Stimulated activated CD4-positive, alpha-beta T cell treated with anti-CD3 and anti-CD28 coated beads, Interleukin-4, amount 100 ng/mL, for 4 hours (primary cell): ENCODE measurements at places on chromosomes 3 and 15.
A peak's percentile ranks its signal among the peaks of the same experiment; 100 is the strongest.

DNA sequence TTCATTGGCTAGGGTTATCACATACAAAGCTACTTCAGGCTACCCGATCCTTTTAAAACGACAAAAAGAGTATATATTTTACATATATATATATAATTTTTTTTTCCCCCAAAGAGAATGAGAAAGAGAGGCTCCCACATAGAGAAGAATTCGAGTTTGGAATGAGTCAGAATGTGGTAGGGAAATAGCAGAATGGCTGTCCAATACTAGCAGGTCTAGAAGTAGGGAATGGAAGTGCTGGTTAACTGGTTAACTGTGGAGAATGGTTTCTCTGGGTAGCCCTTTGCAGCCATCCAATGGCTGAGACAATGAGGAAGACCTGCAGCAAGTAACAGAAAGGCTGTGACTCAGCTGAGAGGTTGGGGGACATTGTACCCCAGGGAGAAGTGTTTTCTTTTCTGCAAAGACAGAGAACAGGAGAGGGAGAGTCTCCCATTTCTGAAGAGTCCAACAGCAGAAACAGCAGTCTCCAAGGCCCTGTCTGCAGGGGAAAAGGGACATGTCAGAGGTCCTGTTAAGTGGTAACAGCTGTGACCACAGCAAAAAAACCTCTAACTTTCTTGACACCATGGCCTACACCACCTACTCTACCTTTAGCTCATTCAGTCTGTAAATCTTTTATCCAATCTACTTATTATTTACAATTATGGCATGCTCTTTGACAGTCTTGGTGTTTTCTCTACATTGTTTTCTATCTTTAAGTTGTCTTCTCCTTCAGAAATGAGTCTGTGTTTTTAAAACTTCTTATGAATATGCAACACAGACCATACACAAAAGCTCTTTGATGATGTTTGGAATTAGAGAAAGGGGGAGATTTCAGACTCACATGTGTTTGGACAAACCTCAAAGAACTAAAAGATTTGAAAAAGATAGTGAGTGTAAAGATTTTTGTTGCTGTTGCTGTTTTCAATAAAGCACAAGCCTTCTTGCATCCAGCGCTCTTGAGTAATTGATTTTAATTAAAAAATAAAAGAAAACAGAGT, 116.1 kb upstream of the SLC7A14 start:
- DNase-seq: no peak

GRCh38 chr3:45795882-45796765, at the start of gene SLC6A20:
Gene SLC6A20, minus strand, starts transcription at chr3:45796536. Its CDS starts 117 bp downstream, at chr3:45796419.
- peak; percentile 5 for DNase-seq

DNA sequence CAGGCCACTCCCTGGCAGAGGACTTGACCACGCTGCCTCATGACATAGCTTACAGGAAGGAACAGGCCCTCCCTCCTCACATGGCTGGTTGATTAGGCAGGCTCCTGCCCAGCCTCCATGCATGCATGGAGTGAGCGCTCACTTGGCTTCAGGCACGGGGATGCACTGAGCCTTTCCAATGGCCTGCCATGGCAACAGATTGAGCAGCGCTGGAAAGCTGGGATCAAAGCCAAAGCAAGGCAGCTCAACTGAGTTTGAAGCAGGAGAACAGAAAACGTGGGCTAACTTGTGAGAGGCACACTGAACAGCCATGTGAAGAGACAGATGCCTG, 5.9 kb upstream of the GRAMD2A start:
- DNase-seq: no peak

- DNase-seq: no peak
Observed at GRCh38 chr3:156718622-156719306, 44.4 kb downstream of the TIPARP start.

- no peak for DNase-seq
Observed at GRCh38 chr3:58072763-58073130, 64.5 kb downstream of the FLNB start.

GRCh38 chr3:138332472-138333073, 2.9 kb upstream of the NME9 start:
- DNase-seq: no peak

GRCh38 chr3:10286596-10287295, 6.0 kb downstream of the GHRL start:
- no peak for DNase-seq

DNA sequence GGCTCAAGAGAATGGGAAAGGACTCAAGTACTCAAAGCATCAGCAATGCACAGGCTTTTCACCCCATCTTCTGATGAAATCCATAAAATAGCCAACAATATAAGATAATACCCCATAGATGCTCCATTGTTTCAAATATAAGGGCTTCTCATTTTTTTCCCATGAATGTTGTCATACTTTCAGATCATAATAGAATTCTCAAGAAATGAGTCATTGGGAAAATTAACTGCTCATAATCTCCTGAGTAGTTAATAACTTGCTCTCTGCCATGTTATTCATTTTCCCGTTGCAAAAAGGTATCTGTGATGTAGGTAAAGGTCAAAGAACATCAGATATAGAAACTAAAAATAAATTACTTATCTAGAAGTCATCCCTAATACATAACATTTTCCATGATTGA, 121.9 kb downstream of the NSUN3 start:
- no peak for DNase-seq

GRCh38 chr3:112351036-112351435, 18.1 kb downstream of the CD200 start:
- no peak for DNase-seq

DNA sequence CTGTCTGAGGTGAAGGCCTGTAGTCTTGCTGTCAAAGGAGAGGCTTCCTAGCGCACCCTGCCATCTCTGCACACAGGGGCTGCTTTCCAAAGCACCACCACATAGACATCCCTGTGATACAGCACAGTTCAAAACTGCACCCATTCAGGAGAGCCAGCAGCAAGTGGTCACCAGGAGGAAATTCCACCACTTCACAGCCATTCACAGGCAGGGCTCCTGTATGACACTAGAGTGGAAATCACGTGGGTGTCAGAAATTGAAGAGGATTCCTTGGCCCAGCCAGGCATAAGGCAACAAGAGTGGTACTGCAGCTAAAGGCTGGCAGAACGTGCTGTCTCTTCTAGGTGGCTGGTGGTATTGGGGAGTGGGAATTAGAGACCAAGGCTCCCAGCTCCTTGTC, 102.8 kb downstream of the RFTN1 start:
- no peak for DNase-seq

DNA sequence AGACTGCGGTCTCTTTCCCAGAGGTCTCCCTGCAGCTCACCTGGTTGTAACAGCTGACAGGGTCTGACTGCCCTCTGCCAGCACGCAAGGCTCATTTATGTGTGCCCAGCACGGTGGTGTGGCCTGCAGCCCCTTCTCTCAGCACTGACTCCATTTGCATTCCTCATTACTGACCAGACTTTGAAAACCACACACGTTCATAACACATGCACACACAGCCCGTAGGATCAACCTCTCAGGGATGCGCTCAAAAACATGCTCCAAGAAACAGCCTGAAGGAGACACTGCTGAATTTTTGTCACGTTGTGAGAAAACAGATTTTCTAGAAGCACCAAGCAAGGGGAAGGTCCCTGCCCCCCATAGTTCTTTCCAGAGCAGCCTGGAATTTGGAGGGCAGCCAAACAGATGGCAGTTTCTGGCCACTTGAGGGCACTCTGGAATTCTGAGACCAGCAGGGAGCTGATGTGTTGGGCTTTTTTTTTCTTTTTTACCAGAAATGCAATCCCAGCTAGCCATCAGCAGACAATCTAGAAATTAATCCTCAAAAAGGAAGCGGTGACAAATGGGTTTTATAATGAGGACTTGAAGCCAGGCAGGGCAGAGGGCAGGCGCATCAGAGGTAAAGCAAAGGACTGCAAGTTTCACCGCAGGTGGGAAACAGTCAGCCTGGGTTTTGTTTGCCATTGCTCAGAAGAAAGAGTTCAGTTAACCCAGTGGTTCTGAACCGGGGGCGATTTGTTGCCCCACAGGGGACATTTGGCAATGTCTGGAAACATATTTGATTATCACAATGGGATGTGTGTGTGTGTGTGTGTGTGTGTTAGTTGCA, 170.5 kb upstream of the PROK2 start:
- no peak for DNase-seq

DNA sequence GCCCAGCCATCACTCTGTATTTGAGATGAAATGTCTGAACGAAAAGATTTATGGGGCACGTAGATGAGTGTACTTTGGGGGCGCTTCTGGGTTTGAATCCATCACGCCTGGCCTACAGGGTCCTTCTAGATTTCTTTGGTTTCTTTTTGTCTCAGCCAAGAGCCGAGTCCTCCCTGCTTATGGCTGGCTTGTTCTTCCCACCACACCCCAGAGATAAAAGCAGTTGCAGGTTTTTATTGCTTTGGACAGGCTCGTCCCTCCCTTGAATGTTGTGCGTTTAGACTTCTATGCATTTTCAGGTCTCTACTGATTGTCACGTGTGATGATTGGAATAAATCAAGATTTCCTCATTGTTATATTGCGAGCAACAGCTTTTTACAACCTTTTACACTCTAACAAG, 104.8 kb upstream of the CHRNA7 start:
- DNase-seq: no peak

DNA sequence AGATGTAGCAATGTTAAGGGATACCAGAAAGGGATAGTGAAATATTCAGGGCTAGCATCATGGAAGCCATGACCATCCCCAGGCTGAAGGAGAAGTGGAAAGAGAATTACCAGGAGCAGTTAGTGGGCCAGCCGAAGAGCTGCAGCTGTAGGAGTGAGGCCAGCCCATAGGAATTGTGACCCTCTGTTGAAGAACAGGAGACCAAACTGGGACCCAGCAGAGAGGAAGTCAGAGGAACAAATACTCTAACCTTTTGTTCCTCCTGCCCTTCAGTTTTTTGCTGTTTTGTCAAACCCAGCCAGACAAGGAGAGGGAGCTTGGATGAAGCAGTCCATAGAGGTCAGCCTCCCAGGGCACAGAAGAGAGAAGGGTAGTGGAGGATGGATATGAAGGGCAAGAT, 115.4 kb downstream of the CLSTN2 start:
- DNase-seq: no peak

DNA sequence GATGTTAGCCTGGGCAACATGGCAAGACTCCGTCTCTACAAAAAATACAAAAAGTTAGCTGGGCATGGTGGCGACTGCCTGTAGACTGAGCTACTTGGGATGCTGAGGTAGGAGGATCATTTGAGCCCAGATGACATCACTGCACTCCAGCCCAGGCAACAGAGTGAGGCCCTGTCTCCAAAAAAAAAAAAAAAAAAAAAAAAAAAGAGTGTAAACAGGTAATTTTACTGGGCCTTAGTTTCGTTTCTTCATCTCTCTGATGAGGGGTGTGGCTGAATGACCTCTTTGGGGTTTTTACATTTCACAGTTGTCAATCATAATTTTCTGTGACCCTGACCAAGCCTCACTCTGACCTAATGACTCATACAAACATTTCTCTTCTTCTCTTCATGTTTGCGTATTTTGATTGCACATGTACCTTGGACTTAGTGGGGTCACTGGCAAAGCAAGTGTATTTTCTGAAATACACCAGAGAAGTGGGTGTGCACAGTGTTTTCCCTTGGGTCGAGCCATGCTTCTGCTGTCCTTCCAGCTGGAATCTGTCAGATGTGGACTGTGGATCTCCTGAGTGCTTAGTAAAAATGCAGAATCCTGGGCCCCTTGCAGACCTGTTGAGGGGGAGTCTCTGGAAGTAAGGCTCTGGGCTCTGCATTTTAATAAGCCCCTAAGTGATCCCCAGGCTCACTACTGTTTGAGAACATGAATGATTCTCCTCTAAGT, 140.5 kb downstream of the FNDC3B start:
- DNase-seq: no peak

DNA sequence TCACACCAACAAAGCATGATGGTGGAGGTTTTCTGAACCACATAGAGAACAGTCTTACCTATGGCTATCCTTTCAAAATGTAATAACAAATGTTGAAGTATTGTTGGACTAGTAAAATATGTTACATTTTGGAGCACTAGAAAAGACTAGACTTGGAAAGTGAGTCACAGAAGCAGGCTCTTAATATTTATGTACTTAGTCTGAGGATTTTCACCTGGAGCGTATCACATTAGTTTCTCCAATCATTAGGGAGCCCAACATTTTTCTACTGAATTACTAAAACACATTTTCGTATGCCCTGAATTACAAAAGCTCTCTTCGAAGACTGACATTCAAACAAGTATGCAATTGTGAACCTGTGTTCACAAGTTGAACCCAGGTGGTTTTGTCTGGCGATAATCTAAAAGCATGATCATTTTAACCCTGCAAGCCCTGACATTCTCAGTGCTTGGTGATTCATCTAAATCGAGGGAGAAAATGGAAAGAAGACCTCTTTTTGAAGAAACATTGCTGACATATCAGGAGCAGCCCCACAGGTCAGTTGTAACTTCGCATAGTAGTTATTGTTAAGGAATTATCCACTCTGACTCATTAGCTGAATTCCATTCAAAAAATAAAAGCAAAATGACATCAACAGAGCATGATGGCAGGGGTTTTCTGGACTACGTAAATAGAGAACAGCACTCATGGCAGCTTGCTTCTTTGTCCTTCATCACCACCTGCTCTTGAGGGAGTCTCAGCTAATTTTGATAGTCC, 679.8 kb upstream of the NECTIN3 start:
- no peak for DNase-seq

- no peak for DNase-seq
Observed at GRCh38 chr3:53530205-53530604, 35.8 kb downstream of the CACNA1D start.

- no peak for DNase-seq
Observed at GRCh38 chr3:166461626-166462025, 624.4 kb upstream of the BCHE start.

DNA sequence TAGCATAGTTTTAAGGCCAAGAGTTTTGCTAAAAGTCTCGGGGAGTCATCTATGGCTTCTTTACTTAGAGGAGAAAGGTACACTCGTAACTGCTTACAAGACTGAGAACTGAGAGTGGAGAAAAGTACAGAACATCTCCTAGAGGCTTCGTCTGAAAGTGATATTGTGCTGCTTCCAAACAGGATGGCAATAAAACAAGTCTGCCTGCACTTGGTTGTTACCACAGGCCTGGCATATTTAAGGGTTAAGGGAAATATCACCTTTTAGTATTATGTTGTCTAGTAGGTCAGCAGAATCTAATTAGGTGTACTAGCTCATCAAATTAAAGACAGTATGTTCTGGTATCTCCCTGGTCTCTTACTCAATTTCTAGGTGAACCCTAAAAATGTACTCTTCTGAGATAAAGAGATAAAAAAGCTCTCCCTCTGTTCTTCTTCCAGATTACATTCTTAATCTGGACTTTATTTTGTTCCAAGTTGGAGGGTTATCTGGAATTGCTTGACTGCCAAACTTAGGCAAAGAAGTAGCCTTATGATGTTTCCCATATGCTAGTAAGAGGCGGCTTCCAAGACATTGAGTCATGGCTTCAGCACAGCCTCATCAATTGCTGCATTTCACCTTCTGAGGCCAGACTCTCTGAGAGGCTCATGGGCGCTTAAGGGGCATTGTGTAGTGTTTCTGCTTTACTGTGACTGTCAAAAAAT, 181.3 kb downstream of the LSAMP start:
- no peak for DNase-seq

DNA sequence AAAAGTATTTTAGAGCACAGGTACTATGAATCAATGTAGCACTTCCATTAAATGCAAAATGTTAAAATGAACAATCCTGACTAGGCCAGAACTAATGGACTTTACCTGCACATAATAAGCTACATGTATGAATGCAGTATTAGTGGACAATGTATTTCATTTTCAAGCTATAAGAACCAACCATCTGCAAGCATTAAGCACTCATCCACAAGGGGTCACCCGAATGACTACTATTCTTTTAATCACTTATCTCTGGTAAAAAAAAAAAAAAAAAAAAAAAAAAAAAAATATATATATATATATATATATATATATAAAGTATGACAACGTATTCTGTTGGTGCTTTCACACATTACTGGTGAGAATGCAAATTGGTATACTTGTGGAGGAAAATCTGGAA, 7.2 kb downstream of the HERC1 start:
- DNase-seq: no peak
